ENCODE measurements at places on chromosomes 1 and 21.

DNA sequence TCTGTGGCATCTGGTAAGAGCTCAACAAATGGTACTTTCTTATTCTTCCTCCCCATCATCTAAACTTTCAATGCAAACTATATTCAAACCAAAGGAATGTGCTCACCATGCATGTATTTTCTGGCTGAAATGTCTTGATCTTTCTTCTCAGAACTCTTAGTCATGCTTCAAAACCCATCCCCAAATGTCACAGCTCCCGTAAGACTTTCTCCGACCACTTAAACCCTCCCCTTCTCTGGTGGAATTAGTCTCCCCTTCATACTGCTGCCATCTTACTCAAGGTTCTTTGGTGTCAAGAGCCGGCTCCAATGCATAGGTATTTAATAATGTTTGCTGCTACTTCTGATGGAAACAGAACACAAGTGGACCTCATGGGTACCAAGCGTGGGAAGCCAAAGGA is 538.1 kb downstream of the MATN1 start:
- H3K27ac ChIP-seq, result no peak overlapping the region
- H3K4me1 ChIP-seq, result peaks cover under 1% of the 10 kb centered on the region
- no peaks in the 10 kb centered on the region for H3K27me3 ChIP-seq
- DNase-seq, result no peak
- no peaks in the 10 kb centered on the region for H3K36me3 ChIP-seq
- no peak overlapping the region for H3K4me3 ChIP-seq

DNA sequence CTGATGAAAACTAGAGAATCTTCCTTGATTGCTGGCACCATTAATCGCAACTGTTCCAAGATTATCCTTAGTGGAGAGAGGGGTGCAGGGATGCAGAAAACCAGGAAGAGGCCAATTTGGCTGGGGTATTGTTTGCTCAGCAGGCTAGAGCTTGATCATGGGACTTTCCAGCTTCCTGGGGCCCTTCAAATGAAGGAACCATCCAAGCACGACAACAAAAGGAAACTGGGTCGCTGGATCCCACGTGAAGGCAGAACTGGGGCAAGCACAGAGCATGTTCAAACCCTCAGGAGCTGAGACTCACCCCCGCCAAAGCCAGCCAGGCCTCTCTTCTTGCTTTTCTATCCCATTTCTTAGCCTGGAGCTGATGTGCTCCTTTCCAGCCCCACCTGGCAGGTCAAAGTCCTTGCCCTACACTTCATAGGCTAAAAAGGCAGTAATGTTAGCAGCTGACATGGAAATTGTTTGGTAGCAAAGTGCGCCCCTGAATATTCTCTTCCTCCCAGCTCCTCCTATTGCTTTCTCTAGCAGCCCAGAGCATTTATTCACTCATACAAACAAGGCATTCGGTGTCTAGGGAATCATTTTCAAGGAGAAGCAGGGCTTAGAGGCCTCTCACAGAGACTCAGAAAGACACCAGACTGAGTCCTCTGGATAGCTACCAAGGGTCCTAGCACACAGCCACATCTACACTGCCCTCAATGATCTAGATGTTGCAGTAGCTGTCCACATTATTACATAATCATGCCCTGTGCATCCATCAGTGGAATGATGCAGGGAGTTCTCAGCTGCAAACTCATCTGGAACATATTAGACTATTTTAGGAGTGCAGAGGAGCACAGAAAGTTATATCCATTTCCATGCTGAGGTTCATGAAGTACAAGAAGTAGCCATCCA is 11.5 kb downstream of the KCNA2 start:
- no peaks in the 10 kb centered on the region for H3K27me3 ChIP-seq
- no peak overlapping the region for H3K4me3 ChIP-seq
- peaks cover 10% of the 10 kb centered on the region for H3K4me1 ChIP-seq
- DNase-seq, result no peak
- H3K27ac ChIP-seq, result no peak overlapping the region

DNA sequence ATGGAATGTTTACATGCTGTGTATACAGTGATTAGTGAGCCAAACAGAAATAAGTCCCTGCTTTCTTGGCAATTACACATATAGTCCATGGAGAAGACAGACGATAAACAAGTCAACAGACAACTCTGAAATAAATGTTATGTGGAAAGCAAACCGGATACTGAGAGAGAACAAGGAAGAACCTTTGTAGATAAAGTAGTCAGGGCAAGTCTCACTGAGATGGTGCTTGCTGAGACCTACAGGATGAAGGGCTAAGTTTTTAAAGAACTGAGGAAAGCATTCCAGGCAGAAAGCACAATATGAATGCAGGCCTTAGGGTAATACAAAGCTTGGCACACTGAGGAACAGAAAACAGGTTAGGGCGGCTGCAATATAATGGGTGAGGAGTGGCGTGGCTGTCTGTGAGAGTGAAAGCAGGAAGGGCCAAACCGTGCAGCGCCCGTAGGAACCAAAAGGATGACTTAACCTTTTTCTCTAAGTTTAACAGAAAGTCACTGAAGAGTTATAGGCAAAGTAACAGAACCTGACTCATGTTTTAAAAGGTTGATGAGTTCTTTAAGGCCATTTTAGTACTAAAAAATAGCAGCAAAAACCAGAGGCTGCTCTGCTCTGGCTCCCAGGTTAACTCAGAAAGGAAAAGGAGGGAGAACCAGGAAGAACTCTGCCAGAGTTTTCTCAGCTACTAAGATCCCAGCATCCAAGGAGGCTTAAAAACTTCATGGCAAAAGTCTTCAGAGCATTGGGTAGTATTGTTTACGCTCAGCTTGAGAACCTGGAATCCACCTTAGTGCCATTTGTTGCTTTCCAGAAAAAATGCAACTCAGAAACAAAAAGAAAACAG is 8.7 kb upstream of the TTF2 start:
- peaks cover 28% of the 10 kb centered on the region for H3K36me3 ChIP-seq
- H3K4me1 ChIP-seq, result peaks cover 40% of the 10 kb centered on the region
- H3K4me3 ChIP-seq, result peak overlapping the region; percentile 68
- H3K27ac ChIP-seq, result peak overlapping the region; percentile 88
- no peaks in the 10 kb centered on the region for H3K27me3 ChIP-seq

GRCh38 chr1:32028746-32029145 is 15.1 kb downstream of the KHDRBS1 start:
- H3K4me3 ChIP-seq, result no peak overlapping the region
- no peak for DNase-seq
- H3K4me1 ChIP-seq, result peaks cover 24% of the 10 kb centered on the region
- no peak overlapping the region for H3K27ac ChIP-seq
- H3K27me3 ChIP-seq, result no peaks in the 10 kb centered on the region

- no peaks in the 10 kb centered on the region for H3K4me1 ChIP-seq
- H3K36me3 ChIP-seq, result no peaks in the 10 kb centered on the region
- no peak overlapping the region for H3K27ac ChIP-seq
- no peaks in the 10 kb centered on the region for H3K27me3 ChIP-seq
- DNase-seq, result no peak
Measured at GRCh38 chr1:179251675-179252074, 22.2 kb upstream of the ABL2 start.

DNA sequence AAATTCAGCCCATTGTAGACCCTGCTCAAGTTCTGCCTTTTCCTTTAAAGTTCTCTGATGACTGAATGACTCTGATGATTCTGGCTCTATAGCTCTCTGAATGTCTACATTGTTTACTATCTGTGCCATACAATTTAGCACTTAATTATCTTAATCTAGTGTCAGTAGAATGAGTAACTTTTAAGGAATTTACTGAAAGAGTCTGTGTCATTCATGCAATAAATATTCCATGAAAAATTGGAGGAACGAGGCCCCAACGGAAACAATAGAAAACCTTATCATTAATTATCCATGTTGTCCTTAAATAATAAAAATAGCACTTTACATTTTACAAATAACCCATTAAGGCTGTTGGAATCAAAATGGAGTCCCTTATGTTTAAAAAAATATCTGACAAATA is 77.8 kb downstream of the SLC44A5 start:
- H3K36me3 ChIP-seq, result no peaks in the 10 kb centered on the region
- H3K27me3 ChIP-seq, result no peaks in the 10 kb centered on the region
- no peak for DNase-seq
- no peak overlapping the region for H3K4me3 ChIP-seq
- no peak overlapping the region for H3K27ac ChIP-seq
- H3K4me1 ChIP-seq, result no peaks in the 10 kb centered on the region

- H3K4me3 ChIP-seq, result no peak overlapping the region
- H3K27ac ChIP-seq, result no peak overlapping the region
- DNase-seq, result no peak
- no peaks in the 10 kb centered on the region for H3K4me1 ChIP-seq
- no peaks in the 10 kb centered on the region for H3K27me3 ChIP-seq
Measured at GRCh38 chr1:68958958-68959357, 462.1 kb upstream of the DEPDC1 start.

DNA sequence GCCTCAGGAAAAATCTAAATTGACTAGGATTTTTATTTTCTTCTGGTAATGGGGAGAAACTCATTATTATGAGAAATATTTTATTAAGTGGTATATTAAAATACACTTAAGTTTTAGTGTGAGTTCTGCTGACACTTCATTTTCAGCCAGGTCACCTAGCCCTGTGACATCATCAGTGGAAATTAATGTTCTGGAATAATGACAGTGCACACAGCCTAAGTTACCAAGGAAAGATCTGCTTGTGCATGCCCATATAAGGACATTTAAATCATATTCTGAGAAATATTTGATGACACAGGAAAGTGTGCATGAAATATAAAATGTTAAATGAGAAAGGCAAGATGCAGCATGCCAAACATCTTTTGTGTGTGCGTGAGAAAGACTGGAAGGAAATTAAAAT is 102.0 kb downstream of the KIF14 start:
- peaks cover 16% of the 10 kb centered on the region for H3K27me3 ChIP-seq
- no peak overlapping the region for H3K4me3 ChIP-seq
- no peak overlapping the region for H3K27ac ChIP-seq
- H3K4me1 ChIP-seq, result no peaks in the 10 kb centered on the region

- peak overlapping the region; percentile 7 for H3K4me3 ChIP-seq
- H3K27me3 ChIP-seq, result no peaks in the 10 kb centered on the region
- H3K4me1 ChIP-seq, result peaks cover 34% of the 10 kb centered on the region
- peak overlapping the region; percentile 32 for H3K27ac ChIP-seq
- H3K36me3 ChIP-seq, result peaks cover 6% of the 10 kb centered on the region
- DNase-seq, result no peak
Measured at GRCh38 chr1:45329445-45329844, 2.8 kb downstream of the HPDL start.

GRCh38 chr1:225700889-225701465 is 48.1 kb upstream of the ENAH start:
- no peaks in the 10 kb centered on the region for H3K4me1 ChIP-seq
- DNase-seq, result no peak
- no peak overlapping the region for H3K4me3 ChIP-seq
- no peaks in the 10 kb centered on the region for H3K27me3 ChIP-seq
